Midbrain (tissue), 1 donor: ENCODE measurements at places on chromosomes 7 and 10.

DNA sequence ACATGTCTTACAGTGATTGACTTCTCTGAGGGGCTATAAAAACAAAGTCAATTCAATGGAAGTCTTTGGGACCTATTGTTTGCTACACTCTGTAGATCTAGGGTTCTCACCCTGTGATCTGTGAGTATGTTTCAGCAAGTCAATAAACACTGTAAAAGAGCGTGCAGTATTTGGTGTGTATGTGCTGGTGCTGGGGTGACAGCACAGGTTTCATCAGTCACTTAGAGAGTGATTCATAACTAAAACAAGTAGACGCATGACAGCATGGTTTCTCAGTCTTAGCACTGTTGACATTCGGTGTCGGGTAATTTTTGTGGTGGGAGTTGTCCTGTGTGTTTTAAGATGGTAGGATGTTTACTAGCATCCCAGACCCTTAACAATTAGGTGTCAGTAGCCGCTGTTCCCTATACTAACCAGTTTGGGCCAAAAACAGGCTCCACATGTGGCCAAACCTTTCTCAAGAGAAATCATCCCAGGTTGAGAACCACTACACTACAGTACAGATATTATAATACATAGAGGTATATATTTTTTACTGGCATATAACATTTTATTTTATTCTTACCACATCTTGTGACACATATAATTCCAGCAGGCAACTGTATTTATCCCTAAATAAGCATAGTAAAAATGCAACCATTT lies 411.8 kb downstream of the ARL4A start:
- DNase-seq, result no peak

DNA sequence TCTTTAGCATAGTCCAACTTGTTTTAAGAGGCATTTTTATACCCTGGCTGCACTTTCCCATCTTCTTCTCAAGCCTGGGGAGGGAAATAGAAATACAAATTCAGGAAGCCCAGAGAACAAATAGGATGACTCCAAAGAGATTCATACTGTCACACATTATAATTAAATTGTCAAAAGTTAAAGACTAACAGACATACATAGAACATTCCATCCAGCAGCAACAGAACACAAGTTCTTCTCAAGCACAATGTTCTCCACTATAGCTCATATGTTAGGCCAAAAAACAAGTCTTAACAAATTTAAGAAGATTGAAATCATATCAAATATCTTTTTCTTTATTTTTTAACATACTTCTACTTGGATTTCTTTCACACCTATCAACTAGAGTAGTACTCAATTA lies 75.7 kb downstream of the ANKRD7 start:
- DNase-seq, result no peak

- DNase-seq, result no peak
These were observed 132.1 kb downstream of the KLF6 start for GRCh38 chr10:3652886-3653285.

DNA sequence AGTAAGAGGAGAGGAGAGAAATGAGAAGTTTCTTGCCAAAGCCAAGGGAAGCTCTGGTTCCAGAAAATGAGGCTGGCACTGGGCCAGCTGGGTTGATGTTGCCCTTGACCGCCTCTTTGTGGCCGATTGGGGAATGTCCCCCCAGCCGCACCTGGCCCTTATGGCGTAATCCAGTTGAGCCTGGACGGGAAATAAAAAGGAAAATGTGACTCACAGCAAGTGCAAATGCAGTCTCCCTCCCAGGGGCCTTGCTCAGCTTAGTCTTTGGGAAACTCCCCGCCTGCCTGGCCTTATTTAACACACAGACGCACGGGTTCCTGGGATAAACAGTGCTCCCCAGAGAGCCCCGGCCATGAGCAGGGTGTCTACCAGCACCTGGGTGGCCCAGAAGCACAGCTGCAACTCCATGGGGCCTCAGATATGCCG lies 174.8 kb downstream of the KIAA1217 start:
- peak; percentile 29 for DNase-seq

- DNase-seq, result no peak
These were observed 42.3 kb upstream of the PRKG1 start for GRCh38 chr10:51031950-51032349.

DNA sequence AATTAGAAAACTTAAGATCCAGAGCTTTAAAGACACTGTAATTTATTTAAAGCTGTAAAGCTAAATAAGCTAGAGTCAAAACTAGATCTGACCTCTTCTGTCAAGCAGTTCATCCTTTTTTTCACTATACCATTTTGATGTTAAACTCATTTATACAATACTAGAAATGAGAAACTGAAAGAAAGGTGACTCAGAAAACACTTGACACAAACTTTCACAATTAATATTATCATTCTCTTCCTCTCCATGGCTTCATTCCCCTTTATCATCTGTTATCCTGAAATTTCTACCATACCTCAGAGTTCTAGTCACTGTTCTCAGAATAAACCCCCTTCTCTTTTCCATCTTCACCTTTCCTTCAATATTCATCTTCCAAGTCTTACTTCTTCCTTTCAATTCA lies 1.3 kb downstream of the FIGNL1 start:
- no peak for DNase-seq

- no peak for DNase-seq
These were observed 96.9 kb upstream of the TNS3 start for GRCh38 chr7:47678641-47679380.

DNA sequence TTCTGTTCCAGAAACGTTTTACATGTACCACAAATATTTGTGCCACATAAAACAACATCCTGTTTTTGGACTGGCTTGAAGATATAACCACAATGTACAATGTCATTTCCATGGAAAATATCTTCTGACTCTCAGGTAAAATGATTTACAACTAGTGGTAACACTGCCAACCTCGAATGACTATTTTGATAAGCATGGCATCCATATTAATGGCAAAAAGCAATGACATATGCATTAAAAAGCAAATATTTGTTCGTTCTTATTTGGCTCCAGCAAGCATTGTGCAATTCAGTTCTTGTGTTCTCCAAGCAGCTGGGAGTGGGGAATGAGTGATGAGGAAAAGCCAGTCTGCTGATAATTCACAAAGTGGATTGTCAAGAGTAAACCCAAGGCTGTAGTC lies 289.0 kb downstream of the PLXDC2 start:
- no peak for DNase-seq

DNA sequence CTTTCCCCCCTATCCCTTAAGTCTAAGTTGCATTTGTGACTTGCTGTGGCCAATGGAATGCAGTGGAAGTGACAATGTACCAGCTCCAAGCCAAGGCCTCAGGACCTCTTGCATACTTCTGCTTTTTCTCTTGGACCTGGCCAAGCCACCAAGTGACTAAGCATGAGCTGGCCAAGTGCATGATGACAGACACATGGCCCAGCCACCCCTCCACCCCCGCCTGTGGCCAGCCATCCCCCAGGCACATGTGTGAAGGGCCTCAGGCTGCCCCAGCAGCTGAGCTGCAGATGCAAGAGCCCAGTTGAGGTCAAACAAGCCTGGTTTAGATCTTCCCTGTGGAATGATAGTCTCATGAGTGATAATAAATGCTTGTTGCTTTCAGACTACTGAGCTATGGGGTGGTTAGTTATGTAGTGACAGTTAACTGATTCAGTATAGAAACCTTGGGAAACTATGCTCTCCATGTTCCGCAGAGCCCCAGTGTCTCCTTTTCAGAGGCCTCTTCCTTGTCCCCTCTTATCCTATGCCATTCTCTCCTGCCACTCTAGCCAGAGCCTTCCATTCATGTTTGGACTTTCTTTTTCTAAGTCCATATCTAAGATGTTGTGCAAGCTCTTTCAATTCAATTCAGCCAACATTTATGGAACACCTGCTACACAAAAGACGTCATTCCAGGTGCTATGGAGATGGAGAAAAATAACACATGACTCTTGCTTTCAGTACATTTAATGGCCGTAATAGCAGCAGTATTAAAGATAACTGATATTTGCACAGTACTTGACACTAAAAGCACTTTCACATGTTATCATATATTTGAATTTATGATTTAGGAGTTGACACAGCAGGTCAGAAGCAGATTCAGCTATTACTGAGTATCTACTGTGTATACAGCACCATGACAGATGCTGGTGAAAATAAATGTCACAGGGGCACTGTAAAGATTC lies 55.5 kb upstream of the LOXL4 start:
- DNase-seq, result no peak

GRCh38 chr10:23694921-23695824 lies 256.3 kb downstream of the OTUD1 start:
- no peak for DNase-seq

DNA sequence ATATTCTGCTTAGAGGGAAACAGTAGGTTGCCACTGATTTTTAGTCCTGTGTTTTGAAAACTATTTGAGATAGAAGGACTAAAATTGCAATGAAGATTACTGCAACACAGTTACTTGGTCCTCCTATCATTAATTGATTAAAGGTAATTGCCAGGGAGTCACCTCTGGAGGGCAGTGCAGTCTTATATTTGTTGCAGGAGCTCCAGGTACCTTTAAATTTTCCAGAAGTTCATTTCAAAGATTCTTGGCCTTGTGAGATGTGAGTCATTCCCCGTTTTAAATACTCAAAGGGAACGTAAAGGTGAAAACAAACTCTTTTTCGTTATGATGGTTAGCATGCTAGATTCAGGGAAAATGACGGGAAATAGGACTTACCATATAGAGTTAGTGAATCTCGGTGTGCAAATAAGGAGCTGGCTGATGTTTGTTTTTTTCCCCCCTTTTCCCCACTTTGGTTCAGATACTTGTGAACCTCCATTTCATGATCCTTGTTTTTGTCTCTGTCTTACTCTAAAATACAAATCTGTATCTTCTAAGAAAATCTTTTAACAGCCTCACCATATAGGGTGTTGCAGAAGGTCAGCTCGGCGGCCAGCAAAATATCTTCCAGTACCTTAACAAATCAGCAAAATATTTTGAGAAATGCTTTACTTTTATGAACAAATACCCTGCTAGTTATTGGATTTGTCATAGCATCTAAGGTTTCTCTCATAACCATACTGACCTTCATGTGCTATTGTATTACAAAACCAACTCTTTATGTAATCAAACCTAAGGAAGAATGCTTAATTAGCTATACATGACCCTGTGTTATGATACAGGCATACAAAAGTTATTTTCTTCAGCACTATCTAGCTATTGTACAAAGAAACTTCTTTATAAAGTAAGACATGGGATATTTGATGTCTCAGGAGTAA lies 143.0 kb upstream of the HDAC9 start:
- peak; percentile 63 for DNase-seq

- DNase-seq, result no peak
These were observed at the start of gene SVOPL for GRCh38 chr7:138700857-138701536. Gene SVOPL, minus strand, starts transcription at chr7:138701362. Its CDS starts 22,317 bp downstream, at chr7:138679045.

DNA sequence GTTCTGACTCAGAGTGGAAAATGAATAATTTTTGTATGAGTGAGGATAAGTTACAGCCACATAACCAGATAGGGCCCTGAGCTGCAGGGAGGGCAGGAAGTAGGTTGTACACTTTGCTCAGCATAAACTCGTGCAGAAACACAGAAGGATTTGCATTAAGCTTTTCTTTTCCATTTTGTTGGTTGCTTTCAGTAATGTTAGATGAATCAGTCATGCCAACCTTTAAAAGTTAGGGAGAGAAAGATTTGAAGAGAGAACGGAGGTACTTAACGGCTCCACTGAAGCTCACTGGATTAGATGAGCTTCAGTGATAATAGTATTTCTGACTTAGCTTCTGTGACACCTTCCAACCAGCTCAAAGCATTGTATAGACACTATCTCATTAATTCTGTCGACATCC lies 348.1 kb downstream of the GATA3 start:
- DNase-seq, result no peak

DNA sequence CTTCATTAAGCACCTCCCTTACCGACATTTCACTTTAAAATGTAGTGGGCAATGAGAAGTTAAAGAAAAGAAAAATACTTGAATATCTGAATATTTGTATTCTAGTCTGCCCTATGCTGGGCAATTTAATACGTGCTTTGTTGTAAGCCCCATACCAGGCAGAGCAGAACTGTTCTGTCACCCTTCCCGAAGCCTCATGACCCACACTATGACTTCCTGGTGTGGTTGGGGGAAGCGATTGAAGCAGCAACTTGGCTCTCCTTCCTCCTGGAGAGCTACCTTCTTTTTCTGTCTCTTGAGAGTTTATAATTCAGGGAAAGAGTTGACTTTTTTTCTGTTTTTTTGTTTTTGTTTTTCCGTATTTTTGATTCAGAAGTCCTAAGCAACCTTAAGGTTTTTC lies 243.7 kb downstream of the INHBA start:
- no peak for DNase-seq

DNA sequence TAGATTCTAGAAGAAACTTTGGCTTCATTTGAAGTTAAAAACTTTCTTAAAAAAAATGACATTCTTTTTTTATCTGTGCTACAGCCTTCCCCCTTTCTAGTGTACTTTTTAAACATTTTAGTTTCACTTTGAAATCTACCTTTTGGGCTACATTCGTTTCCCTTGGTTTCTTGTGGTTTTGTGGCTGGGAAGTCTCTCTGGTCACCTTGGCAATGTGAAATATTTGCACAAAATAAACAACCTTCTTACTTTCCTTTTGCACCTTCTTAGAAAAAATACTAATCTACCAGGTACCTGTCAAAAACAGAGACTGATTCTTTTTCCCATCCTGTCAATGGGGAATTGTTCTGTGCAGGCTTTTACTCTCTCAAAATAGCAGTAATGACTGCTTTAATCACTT lies 350.2 kb downstream of the GATA3 start:
- no peak for DNase-seq

- no peak for DNase-seq
These were observed 59.7 kb downstream of the IGF2BP3 start for GRCh38 chr7:23410446-23411183.

DNA sequence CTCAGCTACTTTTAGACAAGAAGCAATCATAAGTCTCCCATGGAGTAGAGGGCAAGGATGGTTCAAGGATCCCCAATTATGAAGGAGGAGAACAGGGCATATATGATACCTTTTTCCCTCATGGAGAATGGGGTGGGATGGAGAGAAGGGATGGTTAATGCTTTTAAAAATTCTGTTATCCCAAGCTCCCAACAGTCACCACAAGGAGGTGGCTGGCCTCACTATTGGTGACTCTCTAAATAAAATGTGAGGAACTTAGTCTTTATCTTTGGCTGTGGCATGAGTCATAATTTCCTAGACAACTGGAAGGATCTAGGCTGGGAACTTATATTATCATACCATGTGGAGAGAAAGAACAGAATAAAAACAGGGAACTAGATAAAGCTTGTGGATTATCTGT lies 297.0 kb downstream of the PHTF2 start:
- no peak for DNase-seq

- DNase-seq, result no peak
These were observed 57.3 kb downstream of the ZNF438 start for GRCh38 chr10:30974355-30974754.

GRCh38 chr10:48819783-48820182 lies 119.9 kb downstream of the LRRC18 start:
- no peak for DNase-seq

GRCh38 chr7:151671514-151671913 lies 151.8 kb upstream of the RHEB start:
- DNase-seq, result no peak
